ENCODE measurements at places on chromosomes 16 and 17. TPM values are rescaled to one million over a fixed set of nuclear protein-coding genes. Genes with fewer than 3 reads are reported as not detected.

The C17orf100 gene
- total RNA-seq, result 2.0 TPM

The KRTAP9-2 gene
- total RNA-seq, result not detected

The IL21R gene
- total RNA-seq, result 2.2 TPM

The RAB26 gene
- total RNA-seq, result 0.80 TPM

The KRTAP17-1 gene
- not detected for total RNA-seq

The DCUN1D3 gene
- 46.0 TPM for total RNA-seq

The RAB37 gene
- not detected for total RNA-seq

The SULT1A1 gene
- total RNA-seq, result 2.2 TPM

Measured in chondrocyte (in vitro differentiated cells).